Activated CD4-positive, alpha-beta T cell treated with anti-CD3 and anti-CD28 coated beads for 4 hours (primary cell): ENCODE measurements at places on chromosomes 13 and 19.

- DNase-seq: peak; percentile 21
Measured at GRCh38 chr13:21637296-21637695, 33.3 kb upstream of the MICU2 start.

DNA sequence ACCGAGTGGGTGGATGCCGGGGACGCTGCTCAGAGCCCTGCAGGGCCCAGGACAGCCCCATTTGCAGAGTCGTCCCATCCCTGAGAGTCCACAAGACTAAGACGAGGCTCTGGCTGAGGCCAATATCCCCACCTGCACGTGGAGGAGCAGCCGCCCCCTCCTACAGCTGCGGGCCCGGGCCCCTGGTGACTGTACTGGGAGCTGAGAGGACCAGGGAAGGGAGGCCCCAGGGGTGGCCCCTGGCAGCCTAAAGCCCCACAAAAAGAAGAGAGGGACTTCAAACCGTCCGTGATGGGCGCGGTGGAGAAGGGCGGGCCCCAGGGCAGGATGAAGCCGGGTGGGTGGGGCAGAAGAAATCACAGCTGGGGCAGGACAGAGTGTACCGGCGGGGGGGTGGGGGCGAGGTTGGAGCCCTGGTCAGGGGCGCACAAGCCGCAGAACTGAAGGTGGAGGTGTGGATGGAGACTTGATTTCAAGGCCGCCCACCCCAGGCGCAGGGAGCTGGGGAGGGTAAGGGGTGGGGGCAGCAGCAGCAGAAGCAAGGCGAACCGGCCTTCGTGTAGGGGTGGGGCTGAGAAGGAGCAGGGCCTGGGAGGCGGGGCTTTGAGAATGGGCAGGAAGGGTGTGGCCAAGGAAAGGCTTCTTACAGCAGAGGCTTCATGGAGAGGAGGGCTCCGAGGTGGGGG is 12.9 kb downstream of the CFD start:
- peak; percentile 77 for DNase-seq

GRCh38 chr13:100014621-100015020 is 33.0 kb downstream of the ZIC2 start:
- DNase-seq: no peak

GRCh38 chr13:20190481-20191310 is 2.0 kb downstream of the GJB2 start:
- no peak for DNase-seq

GRCh38 chr13:37621811-37622361 is 23.3 kb upstream of the POSTN start:
- DNase-seq: no peak

GRCh38 chr13:97068151-97068550 is 73.9 kb upstream of the OXGR1 start:
- DNase-seq: no peak

DNA sequence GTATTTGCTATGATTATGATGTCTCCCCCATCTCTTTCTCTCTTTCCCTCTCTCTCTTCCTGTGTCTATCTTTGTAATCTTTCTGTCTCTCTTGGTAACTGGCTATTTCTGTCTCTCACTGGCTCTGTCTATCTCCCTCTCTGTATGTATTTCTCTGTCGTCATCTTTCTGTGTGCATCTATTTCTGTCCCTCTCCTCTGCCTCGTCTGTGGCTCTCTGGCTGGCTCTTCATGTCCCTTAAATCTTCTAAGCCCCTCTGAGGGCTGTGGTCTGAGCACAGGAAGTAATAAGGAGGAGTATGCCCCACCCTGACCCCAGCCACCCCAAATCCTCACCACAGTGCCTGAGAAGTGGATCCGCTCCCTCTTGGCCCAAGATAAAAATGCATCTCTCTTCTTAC is 104.4 kb downstream of the DNAJC15 start:
- no peak for DNase-seq

DNA sequence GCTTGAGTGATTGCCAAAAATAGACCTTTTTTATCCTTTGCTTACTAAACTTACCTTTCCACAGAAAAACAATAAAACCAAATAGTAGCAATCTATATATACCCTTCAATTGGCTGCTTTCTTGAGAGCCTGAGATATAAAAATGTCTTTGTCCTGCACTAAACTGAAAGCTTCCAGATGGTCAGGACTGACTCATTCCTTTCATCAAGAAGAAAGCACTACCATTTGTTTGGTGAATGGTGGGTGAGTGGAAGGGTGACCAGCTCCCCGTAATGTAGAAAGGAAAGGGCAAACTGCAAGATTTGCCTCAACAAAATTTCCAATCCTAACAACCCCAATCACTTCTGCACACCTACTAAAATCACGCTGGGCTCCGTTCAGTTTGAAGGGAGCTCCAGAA is 67.8 kb downstream of the SACS start:
- DNase-seq: no peak

GRCh38 chr19:11254666-11255065 is 7.7 kb downstream of the DOCK6 start:
- no peak for DNase-seq

DNA sequence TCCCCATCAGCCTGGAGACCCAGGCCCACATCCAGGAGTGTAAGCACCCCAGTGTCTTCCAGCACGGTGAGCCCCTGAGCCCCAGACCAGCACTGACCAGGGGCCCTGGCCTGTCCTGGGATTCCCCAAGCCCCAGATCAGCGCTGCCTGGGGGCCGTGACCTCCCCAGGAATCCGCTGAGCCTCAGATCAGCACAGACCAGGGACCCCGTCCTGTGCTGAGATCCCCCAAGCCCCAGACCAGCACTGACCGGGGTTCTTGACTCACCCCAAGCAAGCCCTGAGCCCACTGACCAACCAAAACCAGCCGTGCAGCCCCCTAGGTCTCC is 5.7 kb downstream of the MCOLN1 start:
- DNase-seq: no peak

DNA sequence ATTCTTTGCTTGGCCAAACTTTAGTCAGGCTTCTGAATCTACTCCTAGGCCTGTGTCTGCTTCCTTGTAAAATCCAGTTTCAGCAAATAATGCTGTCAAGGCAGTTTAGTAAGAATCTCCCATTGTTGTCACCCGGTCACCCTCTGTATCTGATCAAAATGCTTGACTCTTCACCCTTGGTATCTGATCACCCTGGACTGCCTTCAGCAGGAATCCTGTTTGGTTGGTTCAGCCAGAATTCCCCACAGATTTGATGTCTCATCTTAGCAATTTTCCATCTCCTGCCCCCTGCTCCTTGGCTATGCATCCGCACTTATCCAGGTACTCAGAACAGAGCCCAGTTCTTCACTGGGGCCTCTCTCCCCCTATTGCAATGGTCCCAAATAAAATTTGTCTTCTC is 172.4 kb upstream of the UBL3 start:
- DNase-seq: no peak

DNA sequence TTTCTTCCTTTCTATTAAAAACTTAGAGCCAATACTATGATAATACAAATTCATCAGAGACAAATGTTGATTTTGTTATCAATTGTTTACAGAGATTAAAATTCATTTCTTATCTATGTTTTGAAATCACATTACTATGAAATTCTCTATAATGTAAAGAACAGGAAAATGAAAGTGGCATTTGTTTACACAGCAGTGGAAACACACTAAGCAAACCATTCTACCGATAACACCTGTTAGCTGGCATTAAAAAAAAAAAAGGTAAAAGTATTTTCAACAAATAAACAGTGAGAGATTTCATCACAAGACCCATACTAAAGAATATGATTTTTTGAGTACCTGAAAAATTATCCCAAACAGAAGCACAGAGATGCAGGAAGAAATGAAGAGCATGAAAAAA is 4.8 kb upstream of the CCDC70 start:
- no peak for DNase-seq

DNA sequence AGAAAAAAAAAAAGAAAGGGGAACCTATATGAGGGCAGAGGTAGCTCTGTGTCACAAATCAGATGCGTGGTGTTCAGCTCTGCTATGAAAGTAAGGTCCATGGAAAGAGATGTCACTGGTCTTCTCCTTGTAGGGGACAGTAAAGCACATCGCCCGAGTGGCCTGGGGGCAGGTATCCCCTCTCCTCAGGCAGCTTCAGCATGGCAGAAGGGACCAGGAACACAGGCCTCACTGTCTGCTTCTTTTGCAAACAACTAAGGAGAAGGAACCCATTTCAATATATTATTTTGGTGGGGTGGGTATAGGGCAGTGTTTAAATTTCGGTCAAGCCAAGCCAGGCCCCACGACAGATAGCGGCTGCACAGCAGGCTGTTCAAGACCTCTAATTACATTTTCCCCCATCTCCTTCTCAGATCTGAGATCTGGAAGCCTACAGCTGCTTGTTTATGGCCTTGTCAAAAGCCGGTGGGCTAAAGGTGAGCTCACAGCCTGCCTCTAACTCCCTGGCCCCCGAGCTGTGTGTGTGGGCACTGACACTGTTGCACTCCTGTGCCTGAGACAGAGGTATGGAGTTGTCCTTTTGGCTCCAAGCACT is 72.8 kb downstream of the HSPH1 start:
- no peak for DNase-seq

- no peak for DNase-seq
Measured at GRCh38 chr13:62997038-62997599, 1581.5 kb upstream of the PCDH20 start.

DNA sequence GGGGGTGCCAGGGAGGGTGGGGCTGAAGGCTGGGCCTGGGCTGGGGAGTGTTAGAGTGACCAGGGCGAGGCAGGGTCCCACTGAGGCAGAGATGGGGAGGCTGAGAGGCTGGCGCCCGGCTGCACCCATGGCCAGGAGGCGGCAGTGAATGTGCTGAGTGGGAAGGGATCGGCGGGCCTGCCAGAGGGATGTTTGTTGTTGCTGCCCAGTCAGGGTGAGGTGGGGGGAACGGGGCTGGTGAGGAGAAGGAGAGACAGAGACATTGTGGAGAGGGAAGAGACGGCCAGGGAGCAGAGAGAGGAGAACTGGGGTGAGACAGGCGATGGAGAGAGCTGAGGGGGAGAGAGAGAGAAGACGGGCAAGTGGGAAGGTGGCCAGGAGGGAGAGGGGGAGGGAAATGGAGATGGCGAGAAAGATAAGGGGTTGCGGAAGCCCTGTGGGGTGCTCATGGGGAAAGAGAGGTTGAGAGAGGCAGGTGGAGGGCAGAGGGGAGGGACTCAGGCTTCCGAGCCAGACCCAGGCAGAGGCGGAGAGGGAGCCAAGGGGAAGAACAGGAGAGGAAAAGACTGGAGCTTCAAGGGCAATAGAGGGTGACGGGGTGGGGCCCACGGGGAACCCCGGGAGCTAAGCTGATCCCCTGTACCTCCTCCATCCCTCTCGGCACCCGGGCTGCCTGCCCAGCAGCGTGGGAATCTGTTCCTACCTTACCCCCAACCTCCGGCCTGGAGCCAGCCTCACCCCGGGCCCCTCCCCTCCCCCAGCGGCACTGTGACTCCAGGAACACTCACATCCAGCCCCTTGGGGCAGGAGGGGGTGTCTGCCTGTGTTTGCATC is 690 bp upstream of the B3GNT8 start:
- no peak for DNase-seq

DNA sequence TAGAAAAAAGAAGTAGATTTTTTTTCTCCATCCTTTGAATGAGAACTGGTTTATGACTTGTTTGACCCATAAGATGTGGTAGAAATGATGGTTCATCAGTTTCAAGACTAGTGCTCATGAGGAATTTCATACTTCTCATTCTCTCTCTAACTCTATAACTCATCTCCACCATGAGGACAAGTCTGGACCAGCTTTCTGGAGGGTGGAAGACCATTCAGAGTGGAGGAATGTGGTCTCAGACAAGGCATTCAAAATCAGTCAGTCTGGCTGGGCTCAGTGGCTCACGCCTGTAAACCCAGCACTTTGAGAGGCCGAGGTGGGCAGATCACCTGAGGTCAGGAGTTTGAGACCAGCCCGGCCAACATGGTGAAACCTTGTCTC is 3.5 kb upstream of the EID2 start:
- no peak for DNase-seq

GRCh38 chr19:57016076-57016475 is 103.7 kb upstream of the USP29 start:
- DNase-seq: no peak

DNA sequence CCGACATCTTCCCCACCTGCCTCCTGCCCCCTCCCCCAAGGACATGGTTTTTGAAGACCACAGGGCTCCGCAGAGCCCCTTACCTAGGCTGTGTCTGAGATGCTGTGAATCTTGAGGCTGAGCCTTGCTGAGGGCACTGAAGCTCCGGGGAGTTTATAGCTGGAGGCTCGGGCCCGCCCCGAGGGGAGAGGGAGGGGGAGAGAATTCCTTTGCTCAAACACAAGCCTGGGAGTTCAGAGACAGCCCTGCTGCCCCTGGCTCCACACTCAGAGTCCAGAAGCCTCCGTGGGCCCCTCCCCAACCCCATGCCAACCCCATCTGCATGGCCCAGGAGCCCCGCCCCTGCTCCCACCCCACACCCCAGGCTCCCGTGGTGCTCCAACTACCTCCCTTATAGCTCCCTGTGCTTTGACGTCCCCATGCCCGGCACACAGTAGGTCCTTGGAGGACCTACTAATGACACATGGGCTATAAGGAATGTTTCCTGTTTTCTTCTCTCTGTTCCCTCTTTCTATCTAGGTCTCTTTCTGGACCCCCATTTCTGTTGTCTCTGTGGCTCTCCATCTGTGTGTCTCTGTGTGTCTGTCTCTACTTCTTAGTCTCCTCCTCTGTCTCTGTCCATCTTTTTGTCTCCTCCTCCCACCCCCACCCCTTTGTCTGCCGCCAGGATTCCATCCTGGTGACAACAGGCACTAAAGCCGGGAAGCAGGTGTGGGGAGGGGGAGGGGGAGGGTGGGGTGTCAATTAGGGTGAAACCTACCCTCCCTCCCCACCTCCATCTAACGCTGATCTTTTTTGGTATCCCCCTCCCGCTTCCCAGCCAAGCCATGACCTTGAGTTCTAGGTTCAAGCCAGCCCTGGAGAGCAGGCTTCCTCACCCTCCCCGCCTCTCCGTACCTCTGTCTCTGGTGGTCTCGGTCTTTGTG is at the start of gene TNNT1:
Gene TNNT1, minus strand, starts transcription at position 129 of the 926 bp plus-strand sequence. CDS start 2,049 bp downstream, outside the sequence.
- no peak for DNase-seq

- DNase-seq: no peak
Measured at GRCh38 chr13:33611121-33611805, 206.7 kb upstream of the RFC3 start.

DNA sequence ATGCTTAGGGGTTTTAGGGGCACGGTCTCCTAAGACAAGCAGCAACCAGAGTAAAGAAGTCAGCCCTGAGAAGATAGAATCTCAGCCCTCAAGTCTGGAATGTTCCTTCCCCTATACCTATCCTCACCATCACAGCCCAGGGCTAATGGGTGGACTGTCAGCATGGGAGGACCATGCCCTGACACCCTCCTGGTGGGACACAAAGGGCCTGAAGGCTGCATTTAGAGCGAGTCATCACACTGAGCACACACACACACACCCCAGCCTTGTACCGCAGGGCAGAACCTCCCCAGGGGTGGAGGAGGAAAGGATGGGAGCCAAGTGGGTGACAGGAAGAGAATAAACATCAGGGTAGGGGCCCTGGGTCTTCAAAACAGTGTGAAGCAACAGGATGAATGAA is 174.8 kb upstream of the SERP2 start:
- DNase-seq: no peak

GRCh38 chr19:6271251-6271650 is 8.5 kb downstream of the MLLT1 start:
- DNase-seq: no peak
